ENCODE measurements at places on chromosomes 7 and 10. TPM values are rescaled to one million over a fixed set of nuclear protein-coding genes. Genes with fewer than 3 reads are reported as not detected.

INHBA gene
- 21.2 TPM for total RNA-seq

CYP26A1 gene
- 1.3 TPM for total RNA-seq

VPS37D gene
- total RNA-seq, result 3.9 TPM

CAPZA2 gene
- 272 TPM for total RNA-seq

TAC1 gene
- total RNA-seq, result not detected

STEAP1B gene
- 37.2 TPM for total RNA-seq

KLHDC10 gene
- total RNA-seq, result 30.3 TPM

LRRC18 gene
- total RNA-seq, result not detected

RGR gene
- not detected for total RNA-seq

TSPAN33 gene
- total RNA-seq, result 0.10 TPM

LRRTM3 gene
- total RNA-seq, result not detected

MUC12 gene
- not detected for total RNA-seq

CRHR2 gene
- not detected for total RNA-seq

IFIT1B gene
- total RNA-seq, result not detected

ZNF365 gene
- total RNA-seq, result under 0.01 TPM

MYL10 gene
- total RNA-seq, result not detected

FRA10AC1 gene
- total RNA-seq, result 9.4 TPM

OR2A42 gene
- not detected for total RNA-seq

LDB3 gene
- not detected for total RNA-seq

EBF3 gene
- total RNA-seq, result 22.2 TPM

GIMAP7 gene
- 31.6 TPM for total RNA-seq

POU6F2 gene
- total RNA-seq, result not detected

GNAT3 gene
- not detected for total RNA-seq

HNRNPF gene
- 186 TPM for total RNA-seq

ABCC2 gene
- total RNA-seq, result 0.86 TPM

NYAP1 gene
- total RNA-seq, result 4.6 TPM

CRYGN gene
- total RNA-seq, result not detected

CCAR1 gene
- total RNA-seq, result 53.2 TPM

SPDYE6 gene
- total RNA-seq, result 0.33 TPM

FXYD4 gene
- total RNA-seq, result not detected

LRRC61 gene
- 2.0 TPM for total RNA-seq

Measured in vein endothelial cell (primary cell).